ENCODE measurements at places on chromosomes 3 and 15.

DNA sequence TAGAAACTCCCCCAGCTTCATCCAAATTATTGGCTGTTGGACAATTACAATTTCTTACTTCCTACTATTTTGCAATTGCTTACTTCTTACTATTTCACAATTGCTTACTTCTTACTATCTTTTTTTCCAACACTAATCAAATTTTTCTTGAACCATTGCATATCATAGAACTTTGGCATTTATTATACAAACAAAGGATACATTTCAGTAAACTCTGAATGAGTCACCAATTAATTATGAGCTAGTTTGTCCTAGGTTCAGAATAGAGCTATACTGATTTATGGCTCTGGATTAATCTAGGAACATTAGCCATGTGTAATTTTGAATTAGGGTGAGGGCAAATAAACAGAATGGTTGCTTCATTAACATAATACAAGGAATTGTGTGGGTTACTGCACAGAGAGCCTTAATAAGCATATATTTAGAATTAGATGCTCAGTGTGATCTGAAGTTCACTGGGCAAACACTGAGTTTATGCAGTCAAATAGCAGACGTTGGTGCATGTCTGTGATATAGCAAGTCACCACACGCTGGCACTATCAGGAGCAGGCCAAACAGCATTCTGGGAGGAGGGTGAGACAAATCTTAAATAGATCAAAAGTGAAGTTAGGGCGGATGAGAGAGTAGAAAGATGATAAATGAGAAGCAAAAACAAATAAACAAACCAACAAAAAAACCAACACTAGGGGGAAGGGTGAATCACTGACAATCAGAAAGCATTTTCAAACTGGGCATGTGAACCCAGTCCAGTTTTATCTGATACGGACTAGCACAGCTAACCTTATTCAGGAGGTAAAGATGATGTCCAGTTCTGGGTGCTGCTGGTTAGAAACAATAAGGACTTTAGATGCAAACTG, 21.5 kb downstream of the GABRR3 start:
- DNase-seq: no peak

DNA sequence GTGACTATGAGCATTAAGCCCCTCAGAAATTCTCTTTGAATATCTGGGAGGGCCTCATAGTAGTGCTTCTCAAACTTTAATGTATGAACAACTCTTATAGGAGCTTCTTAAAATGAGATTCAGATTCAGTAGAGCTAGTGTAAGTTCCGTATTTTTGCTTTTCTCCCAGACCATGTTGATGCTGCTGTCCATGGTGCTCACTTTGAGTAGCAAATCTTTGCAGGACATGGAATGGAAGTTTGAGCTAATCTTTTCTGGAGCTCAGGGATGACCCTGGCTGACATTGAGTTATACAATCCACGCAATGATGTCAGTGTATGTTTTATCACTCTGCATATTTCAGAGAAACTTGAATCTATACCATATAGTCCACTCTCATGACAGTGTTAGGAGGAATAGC, 134.2 kb downstream of the OTOL1 start:
- no peak for DNase-seq

- DNase-seq: no peak
Measured at GRCh38 chr3:140568842-140569520, 108.9 kb upstream of the TRIM42 start.

DNA sequence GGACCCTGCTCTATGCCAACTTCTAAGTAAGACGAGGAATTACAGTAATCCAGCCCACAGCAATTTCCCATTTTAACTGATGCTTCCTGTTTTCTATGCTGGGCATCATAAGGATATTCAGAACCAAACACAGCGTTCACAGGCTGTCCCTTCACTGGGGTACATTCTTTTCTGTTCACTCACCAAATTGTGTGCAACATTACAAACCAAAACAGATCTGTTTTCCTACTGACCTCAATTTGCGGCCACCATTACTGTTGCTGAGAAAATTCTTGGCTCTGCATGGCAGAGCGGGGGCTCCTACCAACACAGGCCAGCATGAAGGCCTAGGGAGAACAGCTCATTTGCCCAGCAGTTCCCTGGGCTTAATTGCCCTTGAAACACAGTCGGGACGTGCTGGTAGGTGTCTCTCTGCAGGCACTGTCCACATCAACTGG, 76.5 kb downstream of the MYO1E start:
- DNase-seq: no peak

- DNase-seq: no peak
Measured at GRCh38 chr3:177538750-177539730, 341.8 kb upstream of the TBL1XR1 start.

DNA sequence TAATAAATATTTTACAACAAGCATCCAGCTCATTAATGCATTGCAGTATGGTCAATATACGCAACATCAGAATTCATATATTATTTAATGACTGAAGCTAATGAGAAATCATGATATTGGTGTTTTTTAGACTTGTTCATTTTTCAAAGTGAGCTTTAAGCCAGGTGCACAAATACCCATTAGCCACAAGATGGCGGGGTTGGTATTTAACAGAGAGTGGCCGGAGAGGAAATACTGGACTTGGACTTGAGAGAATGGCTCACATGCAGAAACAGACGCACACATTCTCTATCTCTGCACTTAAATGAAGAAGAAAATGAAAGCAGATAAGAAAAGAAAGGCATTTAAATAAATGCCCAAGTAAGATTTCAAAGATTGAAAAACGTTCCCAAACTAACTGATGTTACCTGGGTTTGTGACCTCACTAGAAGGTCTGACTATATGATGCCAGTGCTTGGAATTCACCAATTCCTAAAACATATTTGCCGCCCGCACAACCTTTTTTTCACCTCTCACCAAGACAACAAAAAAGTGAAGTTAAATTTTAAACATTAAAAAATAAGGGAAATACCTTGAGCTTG, 21.2 kb upstream of the CRBN start:
- peak; percentile 42 for DNase-seq

- no peak for DNase-seq
Measured at GRCh38 chr3:119809249-119810017, 27.5 kb downstream of the NR1I2 start.

Data from NCI-H146 (cell line).